ENCODE measurements at places on chromosomes 7 and 10.

GRCh38 chr10:43712821-43713584 is 64.3 kb upstream of the ZNF32 start:
- DNase-seq: no peak

- DNase-seq: no peak
Measured at GRCh38 chr10:131870831-131871672, 29.8 kb upstream of the PPP2R2D start.

DNA sequence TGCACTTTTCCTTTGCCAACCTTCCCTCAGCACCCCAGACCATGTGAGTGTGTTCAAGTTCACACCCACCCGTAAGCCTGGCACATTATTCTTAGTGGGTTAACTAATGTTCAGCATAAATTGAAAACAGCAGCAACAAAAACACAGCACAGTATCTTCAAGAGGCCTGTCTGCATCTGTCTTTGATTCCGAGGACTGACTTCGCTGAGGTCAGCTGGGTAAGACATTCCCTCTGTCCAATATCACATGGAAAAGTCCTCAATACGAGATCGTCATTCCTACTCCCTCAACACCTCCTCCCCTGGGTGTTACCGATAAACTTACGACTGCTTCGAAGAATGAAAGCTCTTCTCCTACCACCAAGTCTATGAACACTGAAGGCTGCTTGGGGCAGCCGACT is 218.8 kb downstream of the SFMBT2 start:
- DNase-seq: no peak

DNA sequence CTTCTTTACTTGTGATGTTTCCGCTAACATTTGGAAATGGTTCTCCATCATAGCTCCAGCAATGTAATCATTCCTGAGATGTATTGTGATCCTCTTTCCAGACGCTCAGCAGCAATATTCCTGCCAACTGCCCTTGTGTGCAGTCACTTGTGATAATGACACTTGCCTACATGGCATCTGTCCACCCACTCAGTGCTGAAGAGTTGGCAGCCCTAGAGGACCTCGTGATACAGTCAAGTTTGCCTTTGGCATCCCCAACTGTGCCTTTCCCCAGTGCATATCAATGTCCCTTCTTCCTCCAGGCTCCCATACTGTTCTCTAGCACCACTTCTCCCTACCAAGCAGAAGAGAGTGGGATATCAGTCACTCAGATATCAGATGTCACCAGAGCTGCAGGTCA is 64.9 kb downstream of the MYOF start:
- no peak for DNase-seq

GRCh38 chr10:29370097-29371092 is 81.5 kb downstream of the LYZL1 start:
- DNase-seq: no peak

DNA sequence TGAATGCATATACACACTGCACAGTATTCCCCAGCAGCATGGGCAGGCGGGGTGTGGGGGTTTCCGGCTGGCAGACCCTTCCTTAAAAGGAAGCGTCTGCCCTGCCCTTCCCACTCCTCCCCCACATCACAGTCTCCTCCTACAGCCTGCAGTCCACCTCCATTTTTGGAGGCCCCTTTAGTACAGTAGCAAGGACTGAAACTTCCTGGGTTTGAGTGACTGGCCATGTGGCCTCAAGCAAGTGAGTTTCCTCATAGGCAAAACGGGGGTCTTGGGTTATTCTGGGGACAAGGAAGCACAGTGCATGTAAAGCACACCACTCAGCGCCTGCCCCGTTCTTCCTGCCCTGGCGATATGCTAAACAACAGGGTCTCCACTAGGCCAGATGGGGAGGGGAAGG is 62.1 kb upstream of the COL13A1 start:
- DNase-seq: no peak

- DNase-seq: no peak
Measured at GRCh38 chr10:61871487-61871886, 30.0 kb upstream of the ARID5B start.

- no peak for DNase-seq
Measured at GRCh38 chr7:134891262-134891695, 95.0 kb upstream of the AGBL3 start.

- DNase-seq: no peak
Measured at GRCh38 chr10:113980408-113981087, 63.1 kb upstream of the ADRB1 start.

- no peak for DNase-seq
Measured at GRCh38 chr7:20713792-20714191, 72.9 kb downstream of the SP8 start.

GRCh38 chr10:28913436-28914237 is 236.3 kb downstream of the BAMBI start:
- no peak for DNase-seq

DNA sequence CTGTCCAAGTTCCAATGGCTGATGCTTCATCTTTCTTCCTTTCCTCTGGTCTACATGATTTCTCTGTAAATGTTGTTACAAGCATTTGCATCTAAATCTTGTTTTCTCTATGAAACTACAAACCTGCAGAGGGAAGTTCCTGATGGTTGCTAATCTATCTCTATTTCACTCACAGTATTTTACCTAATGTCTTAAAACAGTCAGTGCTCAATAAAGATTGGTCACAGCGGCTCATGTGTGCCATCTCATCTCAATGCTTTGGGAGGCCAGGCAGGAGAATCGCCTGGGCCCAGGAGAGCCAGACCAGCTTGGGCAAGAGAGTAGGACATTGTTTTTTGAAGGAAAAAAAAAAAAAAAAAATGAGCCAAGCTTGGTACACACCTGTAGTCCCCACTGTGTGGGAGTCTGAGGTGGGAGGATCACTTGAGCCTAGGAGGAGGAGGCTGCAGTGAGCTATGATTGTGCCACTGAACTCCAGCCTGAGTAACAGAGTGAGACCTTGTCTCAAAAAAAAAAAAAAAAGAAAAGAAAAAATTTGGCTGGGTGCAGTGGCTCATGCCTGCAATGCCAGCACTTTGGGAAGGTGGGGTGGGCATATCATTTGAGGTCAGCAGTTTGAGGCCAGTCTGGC is 71.3 kb upstream of the ARMC3 start:
- DNase-seq: no peak

GRCh38 chr10:111996103-111996502 is 187.5 kb downstream of the GPAM start:
- no peak for DNase-seq

- DNase-seq: no peak
Measured at GRCh38 chr7:6277476-6277875, 5.1 kb upstream of the CYTH3 start.

DNA sequence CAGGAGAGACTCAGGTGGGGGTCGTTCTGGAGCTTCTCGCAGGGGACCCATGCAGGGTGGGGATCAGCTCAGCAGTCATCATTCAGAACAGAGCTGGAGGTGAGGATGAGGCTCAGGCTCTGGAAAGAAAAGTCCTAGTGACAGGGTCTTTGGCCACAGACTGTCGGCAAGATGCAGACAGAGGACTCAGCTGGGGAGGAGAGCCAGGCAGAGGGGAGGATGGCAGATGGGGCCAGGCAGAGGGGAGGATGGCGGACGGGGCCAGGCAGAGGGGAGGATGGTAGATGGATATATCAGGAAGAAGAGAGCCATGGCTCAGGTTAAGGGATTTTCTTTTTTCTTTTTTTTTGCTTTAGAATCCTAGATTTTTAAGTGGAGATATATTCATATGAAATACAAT is 7.7 kb upstream of the IL15RA start:
- no peak for DNase-seq

DNA sequence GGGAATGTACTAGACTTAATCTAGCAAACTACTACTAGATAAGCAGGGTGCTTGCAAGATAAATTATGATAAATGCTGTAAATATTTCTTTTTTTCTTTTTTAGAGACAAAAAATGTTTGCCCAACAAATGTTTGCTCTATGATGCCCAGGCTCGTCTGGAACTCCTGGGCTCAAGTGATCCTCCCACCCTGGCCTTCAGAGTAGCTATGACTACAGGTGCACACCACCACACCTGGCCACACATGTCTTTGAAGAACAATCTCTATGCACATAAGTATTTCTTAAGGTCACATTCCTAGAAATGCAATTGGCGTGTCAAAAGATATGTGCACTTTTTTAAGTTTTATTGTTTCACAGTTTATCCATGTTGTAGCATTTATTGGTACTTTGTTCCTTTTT is 179.6 kb upstream of the FRMD4A start:
- no peak for DNase-seq

DNA sequence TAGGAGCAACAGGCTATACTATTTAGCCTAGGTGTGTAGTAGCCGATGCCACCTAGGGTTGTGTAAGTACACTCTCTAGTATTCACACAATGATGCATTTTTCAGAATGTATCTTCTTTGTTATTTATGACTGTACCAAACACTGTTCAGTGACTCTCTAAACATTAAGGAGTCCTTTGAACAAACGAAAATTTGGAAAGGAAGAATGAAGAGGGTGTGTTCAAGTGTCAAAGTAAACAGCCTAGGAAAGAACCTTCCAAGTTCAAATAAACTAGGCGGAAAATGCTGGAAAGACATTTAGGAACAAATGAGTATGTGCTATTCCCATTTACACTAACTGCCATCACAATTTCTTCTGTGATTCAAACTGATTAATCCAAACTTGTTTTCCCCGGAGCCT is 142.4 kb downstream of the CHCHD3 start:
- no peak for DNase-seq

DNA sequence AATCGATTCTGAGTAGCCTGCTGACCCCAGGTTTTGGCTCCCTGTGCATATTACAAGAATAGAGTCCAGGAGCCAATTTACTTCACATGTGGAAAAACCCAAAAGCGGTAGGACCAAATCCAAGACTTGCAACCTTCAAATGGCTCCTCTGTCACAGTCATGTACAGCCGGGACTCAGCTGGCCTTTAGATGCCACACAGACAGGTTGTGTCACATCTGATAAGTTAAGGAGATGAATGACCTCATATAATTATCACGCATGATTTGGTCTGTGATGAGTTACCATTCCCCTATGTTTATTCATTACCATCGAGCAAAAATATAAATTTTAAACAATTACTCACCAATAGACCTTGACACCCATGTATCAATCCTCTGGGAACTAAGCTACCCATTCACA is 14.2 kb downstream of the CACNA2D1 start:
- no peak for DNase-seq

DNA sequence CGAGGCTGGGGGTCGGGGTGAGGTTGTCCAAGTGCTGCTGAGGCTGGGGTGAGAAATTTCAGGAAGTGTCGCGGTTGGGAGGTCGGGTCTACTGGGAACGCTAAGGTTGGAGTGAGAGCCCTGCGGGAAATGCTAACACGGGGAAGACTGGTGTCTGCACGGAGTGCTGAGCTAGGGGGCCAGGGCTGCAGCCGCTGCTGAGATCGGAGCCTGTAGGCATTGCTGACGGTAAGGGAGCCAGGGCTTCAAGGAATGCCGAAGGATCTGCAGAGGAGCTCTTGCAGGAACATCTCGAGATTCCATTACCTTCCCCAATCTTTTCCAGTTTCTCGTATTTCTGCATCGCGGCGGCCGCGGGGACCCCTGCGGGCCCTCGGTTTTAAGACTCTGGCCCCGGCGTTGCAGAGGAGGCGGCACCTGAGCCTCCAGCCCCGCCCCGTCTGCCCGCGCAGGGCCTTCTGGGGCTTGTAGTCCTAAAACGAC is at the start of gene CDK5:
TSS of gene CDK5 (minus strand) at position 392 of the 483 bp plus-strand sequence. CDS start at position 343, 49 bp downstream.
- DNase-seq: peak; percentile 15

DNA sequence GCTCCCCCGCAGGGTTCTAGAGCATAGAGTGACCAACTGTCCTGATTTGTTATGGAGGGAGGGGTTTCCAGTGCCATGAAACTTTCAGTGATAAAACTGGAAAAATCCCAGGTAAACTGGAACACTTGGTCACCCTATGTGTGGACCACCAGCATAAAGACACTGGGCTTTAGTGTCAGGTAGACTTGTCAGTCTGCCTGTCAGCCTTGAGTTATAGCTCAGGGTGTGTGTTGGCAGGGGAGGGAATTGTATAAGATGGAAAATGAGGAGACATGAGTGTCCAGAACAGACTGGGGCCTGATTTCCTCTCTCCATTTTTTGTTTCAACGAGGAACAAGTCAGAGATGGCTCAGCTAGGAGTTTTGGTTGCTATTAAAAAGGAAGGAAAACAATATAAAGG is 10.2 kb upstream of the EFCAB10 start:
- no peak for DNase-seq

DNA sequence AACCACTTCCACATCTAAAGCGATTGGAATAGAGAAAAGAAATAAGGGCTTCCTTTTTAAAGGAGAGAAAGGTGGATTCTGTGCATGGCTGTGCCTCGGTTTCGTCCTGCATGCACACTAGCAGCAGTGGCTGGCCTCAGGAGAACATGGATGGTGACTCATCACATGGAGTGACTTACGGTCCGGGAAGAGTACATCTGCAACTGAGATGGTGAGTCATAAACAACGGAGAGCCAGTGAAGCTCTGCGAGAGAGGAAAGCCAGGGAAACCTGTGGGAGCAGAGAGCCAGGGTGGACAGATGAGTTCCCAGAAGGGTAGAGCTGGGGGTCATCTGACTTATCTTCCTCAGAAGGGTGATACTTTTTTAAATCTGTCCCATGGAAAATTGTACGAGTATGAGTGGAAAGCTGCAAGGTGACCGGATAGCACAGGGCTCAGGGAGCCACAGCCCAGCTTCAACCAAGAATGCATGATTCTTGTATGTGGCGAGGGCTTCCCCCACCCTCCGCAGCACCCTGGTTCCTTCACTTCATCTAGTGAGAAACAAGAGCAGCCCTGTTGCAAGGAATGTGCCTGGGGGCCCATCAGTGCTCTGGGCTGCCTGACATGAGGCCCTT is 259.1 kb downstream of the KLF6 start:
- no peak for DNase-seq

- DNase-seq: no peak
Measured at GRCh38 chr10:91860885-91861284, 48.4 kb downstream of the FGFBP3 start.

GRCh38 chr10:79415736-79416577 is 29.5 kb downstream of the ZCCHC24 start:
- DNase-seq: no peak

- no peak for DNase-seq
Measured at GRCh38 chr7:80319461-80319860, 184.8 kb downstream of the GNAI1 start.

GRCh38 chr7:69199041-69199440 is 399.2 kb upstream of the AUTS2 start:
- DNase-seq: peak; percentile 50

GRCh38 chr10:6200734-6201515 is 1.8 kb upstream of the PFKFB3 start:
- DNase-seq: peak; percentile 55

- no peak for DNase-seq
Measured at GRCh38 chr7:151877911-151878835, 1.3 kb upstream of the PRKAG2 start.

- DNase-seq: no peak
Measured at GRCh38 chr7:132250480-132251326, 325.6 kb downstream of the PLXNA4 start.

GRCh38 chr10:55873485-55873884 is 487.6 kb downstream of the ZWINT start:
- no peak for DNase-seq
